Fibroblast of lung (primary cell): ENCODE measurements at places on chromosomes 2 and 18. TPM values are rescaled to one million over a fixed set of nuclear protein-coding genes. Genes with fewer than 3 reads are reported as not detected.

EPB41L5 gene
- 16.2 and 16.7 TPM in 2 replicates for total RNA-seq

NYAP2 gene
- under 0.01 TPM in 1 of 2 replicates, not detected in the other for total RNA-seq

C1GALT1C1L gene
- 0.33 and 0.51 TPM in 2 replicates for total RNA-seq

SLC30A3 gene
- under 0.01 TPM in 1 of 2 replicates, not detected in the other for total RNA-seq

VIT gene
- 0.17 and 0.77 TPM in 2 replicates for total RNA-seq

CHRNG gene
- total RNA-seq = not detected in 2 replicates

AOX1 gene
- total RNA-seq = 65.1 and 81.4 TPM in 2 replicates

ITM2C gene
- total RNA-seq = 58.3 and 77.3 TPM in 2 replicates

ADRA2B gene
- total RNA-seq = not detected in 2 replicates

ADNP2 gene
- total RNA-seq = 13.6 and 17.3 TPM in 2 replicates

PER2 gene
- total RNA-seq = 2.1 and 4.6 TPM in 2 replicates

PROKR1 gene
- not detected in 2 replicates for total RNA-seq

TMEM131 gene
- total RNA-seq = 18.7 and 32.4 TPM in 2 replicates

UBXN2A gene
- 12.9 and 13.9 TPM in 2 replicates for total RNA-seq

TMEM182 gene
- 2.8 and 3.9 TPM in 2 replicates for total RNA-seq

ZBTB7C gene
- 0.33 and 0.51 TPM in 2 replicates for total RNA-seq

GKN1 gene
- not detected in 2 replicates for total RNA-seq

REG1B gene
- total RNA-seq = not detected in 2 replicates

TIA1 gene
- total RNA-seq = 115 and 138 TPM in 2 replicates

DAPL1 gene
- total RNA-seq = not detected in 2 replicates

NPHP1 gene
- total RNA-seq = 5.0 and 5.6 TPM in 2 replicates

CCDC195 gene
- total RNA-seq = not detected in 2 replicates

ADD2 gene
- total RNA-seq = 2.5 and 2.6 TPM in 2 replicates

SPTBN1 gene
- 229 and 325 TPM in 2 replicates for total RNA-seq

CTAGE1 gene
- total RNA-seq = under 0.01 TPM in 1 of 2 replicates, not detected in the other

MC5R gene
- total RNA-seq = not detected in 2 replicates

C18orf54 gene
- total RNA-seq = 3.3 and 5.6 TPM in 2 replicates

SCN9A gene
- total RNA-seq = 58.6 and 105 TPM in 2 replicates

LYG2 gene
- total RNA-seq = not detected in 2 replicates

CAPN14 gene
- total RNA-seq = under 0.01 and 0.17 TPM in 2 replicates

ASB18 gene
- total RNA-seq = not detected in 2 replicates

SH3RF3 gene
- 6.7 and 10.1 TPM in 2 replicates for total RNA-seq

APOB gene
- total RNA-seq = under 0.01 TPM in 2 replicates

IDH1 gene
- total RNA-seq = 353 and 378 TPM in 2 replicates

POTEI gene
- total RNA-seq = not detected in 2 replicates

REG3A gene
- not detected in 2 replicates for total RNA-seq

BCL11A gene
- total RNA-seq = under 0.01 and 0.17 TPM in 2 replicates

ANO7 gene
- total RNA-seq = 0.26 and 0.50 TPM in 2 replicates

SPATS2L gene
- 50.1 and 73.8 TPM in 2 replicates for total RNA-seq

CD207 gene
- not detected in 2 replicates for total RNA-seq

PHLPP1 gene
- total RNA-seq = 4.4 and 5.0 TPM in 2 replicates

MRO gene
- total RNA-seq = under 0.01 TPM in 2 replicates

SERPINB12 gene
- total RNA-seq = not detected in 2 replicates
